ENCODE measurements at places on chromosomes 2 and 18. TPM values are rescaled to one million over a fixed set of nuclear protein-coding genes. Genes with fewer than 3 reads are reported as not detected.

The PROKR1 gene
- total RNA-seq: not detected

The LOXL3 gene
- total RNA-seq: 0.95 TPM

The OTOS gene
- not detected for total RNA-seq

The DNAH7 gene
- total RNA-seq: 0.05 TPM

- DNase-seq: no peak
Measured at GRCh38 chr2:29700560-29700959, 220.8 kb downstream of the ALK start.

- DNase-seq: no peak
Measured at GRCh38 chr2:69902213-69902922, 8.6 kb downstream of the SNRNP27 start.

DNA sequence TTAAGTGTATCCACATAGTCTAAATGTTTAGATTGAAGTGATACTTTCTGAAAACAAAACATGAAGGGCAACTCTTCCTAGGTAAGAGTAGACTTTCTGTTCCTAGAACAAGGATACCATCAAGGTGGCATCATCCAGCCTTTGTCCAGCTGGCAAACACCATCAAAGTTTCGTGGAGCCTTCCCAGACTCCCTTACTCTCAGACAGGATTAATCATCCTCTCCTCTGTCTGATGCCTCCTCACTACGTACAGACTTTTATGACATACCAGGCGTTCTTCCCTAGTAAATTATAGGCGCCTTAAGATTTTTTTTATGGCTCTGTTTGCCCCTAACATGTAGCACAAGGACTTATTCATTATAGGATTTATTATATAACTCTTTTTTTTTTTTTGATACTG, 29.4 kb upstream of the ASNSD1 start:
- no peak for DNase-seq

- DNase-seq: peak; percentile 49
Measured at GRCh38 chr2:46098621-46099062, 198.6 kb upstream of the EPAS1 start.

DNA sequence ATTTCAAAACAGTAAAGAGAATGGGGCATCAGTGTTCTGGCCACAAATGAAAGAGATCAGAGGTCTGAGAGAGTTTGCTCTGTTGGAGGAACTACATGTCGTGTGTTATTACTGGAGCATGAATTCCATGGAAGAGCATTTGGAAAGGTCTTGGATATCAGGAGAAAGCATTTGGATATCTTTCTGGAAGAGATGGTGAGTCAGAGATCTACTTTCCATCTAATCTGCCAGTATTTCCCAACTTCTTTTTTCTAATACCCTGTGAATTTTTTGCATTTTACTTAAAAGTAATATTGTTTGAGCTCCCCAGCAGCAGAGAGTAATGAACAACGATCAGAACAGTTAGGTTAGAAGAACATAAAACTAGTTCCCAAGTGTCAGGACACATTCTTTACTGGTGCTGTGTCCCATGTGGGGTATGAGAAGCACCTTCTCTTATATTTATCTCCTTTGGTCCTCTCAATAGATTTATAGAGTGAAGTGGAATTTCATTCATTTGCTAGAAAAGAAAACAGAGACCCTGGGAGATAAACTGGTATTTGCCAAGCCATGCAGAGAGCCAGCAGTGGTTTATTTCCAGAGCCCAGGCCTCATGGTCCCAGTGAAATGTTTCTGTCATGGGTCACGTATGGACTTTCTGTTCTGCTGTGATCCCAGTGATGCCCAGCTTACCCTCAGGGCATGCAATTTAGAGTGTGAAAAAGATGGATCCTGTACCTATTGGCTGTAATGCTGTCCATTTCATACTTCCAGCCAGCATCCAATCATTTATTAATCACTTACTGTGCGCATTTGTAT, 130.8 kb upstream of the NT5C1B start:
- peak; percentile 52 for DNase-seq

DNA sequence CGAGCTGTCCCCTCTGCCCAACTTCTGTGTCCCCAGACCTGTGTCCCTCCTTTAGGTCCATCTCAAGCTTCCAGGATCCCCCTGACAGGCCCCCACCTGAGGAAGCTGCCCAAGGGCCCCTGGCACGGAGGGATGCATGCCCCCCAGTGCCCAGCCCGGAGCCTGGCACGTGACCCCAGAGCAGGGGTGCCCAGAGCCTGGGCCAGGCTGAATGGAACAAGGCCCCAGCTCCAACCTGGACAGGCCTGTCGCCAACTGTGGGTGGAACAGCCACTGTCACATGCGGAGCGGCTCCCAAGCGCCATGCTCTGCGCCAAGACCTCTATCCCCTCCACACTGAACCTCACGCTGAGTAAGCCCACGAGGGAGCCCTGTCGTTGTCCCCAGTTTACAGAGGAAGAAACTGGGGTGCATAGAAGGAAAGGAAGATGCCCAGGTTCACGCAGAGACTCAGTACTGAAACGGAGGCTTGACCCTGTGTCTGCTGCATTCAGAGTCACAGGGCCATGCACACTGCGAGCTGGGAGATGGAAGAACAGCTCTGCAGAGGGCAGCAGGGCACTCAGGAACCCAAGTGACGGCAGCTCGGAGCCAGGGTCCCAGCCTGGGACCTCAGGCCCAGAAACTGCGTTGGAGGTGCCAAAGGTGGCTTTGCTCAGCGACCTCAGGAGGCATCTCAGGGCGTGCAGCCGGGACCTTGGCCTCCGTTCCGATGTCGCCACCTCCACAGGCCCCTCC, 5.5 kb upstream of the ECEL1 start:
- DNase-seq: no peak

DNA sequence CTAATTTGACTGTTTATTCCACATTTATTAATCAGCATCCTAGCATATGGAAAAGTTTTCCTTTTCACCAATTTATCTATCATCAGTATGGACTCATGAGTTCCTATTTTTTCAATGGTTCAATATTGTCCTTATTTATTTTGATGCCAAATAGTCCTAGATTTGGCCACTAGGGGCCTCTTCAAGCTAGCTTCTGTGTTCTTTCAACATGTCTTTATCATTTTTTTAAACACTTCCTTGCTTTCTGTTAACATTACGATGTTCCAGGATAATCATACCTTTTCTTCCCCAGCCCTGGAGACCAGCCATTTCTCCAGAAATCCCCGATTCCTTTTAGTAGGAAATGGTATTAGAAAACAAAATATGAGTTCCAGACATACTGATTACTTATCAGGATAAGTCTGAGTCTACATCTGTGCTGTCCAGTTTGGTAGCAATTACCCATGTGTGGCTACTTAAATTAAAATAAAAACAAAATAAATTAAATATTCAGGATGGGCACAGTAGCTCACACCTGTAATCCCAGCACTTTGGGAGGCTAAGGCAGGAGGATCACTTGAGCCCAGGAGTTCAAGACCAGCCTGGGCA, 70.6 kb downstream of the RPE start:
- peak; percentile 78 for DNase-seq

DNA sequence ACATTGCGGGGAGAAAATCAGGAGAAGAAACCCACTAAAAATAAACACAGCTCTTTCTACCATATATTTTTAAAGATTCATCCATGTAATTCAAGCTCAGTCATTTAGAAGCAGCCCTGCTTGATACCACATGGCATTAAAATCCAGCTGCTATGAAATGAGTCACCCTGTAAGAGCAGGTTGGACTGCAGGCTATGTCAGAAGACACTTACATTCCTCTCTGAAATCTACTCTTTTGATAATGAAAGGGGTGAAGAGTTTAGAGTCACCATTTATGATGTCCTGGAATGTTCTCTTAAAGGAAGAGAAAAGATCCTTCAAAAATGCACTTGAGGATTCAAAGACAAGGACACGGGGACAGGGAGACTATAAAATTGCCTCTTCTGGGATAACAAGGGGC, 100.6 kb upstream of the APCDD1 start:
- DNase-seq: peak; percentile 4

DNA sequence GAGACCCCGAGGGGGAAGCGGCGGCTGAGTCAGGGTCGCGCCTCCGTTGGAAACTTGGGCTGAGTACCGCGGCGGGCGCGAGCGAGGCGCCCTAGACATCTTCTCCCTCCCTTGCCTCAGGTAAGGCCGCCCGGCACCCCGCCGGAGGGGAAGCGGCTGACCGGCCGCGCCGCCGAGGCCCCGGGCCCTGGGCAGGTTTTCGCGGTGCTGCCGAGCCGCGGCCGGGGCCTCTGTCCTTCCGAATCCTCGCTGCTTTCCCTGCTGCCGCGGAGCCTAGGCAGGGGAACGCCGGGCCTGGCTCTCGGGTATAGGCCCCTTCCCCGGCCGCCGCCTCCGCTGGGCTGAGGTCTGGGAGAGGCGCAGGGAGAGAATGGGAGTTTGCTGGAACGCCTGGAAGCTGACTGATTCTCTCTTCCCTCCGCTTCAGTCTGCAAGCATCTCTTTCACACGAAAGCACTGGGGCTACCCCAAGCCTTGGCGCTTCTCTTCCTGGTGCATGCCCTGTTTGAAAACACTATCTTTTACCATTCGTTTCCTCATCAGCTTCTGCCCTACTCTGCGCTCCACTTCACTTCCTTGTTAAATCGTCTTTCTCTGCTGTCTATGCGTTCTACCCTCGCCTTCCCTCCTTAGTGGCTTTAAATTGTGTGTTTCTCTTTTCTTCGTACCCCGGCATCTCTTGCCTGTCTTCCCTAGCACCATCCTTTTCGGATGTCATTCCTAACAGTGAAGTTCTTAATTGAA, 652 bp downstream of the PPM1B start:
- peak; percentile 68 for DNase-seq

GRCh38 chr2:136134126-136134525, 16.2 kb upstream of the CXCR4 start:
- no peak for DNase-seq

DNA sequence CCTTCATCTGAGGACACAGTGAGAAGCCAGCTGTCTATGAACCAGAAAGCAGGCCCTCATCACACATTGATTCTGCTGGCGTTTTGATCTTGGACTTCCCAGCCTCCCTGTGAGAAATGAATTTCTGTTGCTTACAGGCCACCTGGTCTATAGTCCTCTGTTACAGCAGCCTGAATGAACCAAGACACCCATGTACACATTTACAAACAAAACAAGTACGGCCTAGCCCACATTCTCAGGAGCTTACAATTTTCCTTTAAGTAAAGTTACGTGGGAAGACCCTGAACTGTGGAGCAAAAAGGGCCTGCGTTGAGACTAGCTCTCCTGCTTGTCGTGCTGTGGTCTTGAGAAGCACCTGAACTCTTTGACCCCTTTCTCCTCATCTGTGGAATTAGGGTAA, 12.0 kb upstream of the SLC20A1 start:
- DNase-seq: no peak

- no peak for DNase-seq
Measured at GRCh38 chr18:77108001-77108692, 24.4 kb downstream of the MBP start.

DNA sequence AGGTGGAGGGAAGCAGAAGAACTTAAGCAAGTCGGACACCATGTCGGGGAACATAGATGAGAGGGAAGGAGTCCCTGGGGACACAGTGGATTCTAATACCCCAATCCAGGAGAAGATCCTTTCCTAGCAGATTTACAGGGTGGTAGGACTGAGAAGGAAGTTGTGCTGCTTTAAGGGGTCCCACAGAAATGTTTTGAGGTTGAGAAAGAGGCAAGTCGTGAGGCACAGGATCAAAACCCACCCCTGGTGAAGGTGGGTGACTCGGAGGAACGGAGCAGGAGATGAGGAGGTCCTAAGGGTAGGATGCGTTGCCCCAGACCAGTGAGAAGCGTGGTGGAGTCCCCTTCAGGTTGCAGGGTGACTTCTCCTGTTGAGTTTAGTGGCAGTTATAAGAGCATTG, 32.7 kb downstream of the DCDC2C start:
- no peak for DNase-seq

DNA sequence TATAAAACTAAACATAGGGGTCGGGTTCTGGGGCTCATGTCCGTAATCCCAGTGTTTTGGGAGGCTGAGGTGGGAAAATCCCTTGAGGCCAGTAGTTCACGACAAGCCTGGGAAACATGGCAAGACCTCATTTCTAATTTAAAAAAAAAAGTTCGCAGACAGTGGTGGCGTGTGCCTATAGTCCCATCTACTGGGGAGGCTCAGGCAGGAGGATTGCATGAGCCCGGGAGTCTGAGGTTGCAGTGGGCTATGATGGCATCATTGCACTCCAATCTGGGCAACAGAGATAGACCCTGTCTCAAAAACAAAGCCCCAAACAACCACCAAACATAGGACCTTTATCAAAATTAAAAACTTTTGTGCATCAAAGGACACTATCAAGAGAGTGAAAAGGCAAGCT, 9.8 kb upstream of the HAAO start:
- DNase-seq: no peak

- no peak for DNase-seq
Measured at GRCh38 chr2:121329786-121330185, 44.8 kb upstream of the TFCP2L1 start.

GRCh38 chr2:27747827-27748352, 23.6 kb upstream of the MRPL33 start:
- no peak for DNase-seq

DNA sequence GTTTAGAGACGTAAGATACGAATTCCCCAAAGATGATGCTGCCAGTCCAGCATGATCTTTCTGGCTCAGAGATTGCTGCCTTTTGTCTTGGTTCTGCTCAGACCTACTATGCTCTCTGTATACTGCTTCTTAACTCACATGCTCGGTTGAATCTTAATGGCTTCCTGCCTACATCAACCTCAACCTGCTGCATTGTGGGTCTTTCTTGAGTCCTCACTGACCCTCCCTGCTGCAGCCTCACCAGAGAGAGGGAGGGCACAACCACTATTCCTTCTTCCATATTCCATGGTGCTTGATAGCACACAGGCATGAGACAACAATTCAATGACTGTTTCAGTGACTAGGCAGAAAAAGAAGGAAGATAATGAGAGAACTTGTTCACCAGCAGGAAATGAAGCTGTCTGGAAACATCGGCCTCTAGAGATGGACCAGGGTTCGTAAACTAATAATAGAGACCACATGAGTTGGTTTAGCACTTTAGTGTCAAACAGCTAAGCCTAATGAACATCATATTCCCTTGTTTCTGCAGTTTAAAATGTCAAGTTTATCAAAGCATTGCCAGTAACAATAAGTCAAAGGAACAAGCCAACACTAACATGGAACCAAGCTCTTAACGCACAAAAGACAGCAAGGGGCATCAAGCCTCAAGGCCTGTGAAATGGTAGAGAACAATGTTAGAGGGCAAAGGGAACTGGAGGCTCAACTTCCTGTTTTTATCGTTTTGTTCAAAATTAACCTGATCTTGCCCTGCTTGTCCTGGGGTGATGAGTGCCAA, 333.9 kb downstream of the PDE11A start:
- no peak for DNase-seq

- no peak for DNase-seq
Measured at GRCh38 chr2:61959381-61960293, 54.2 kb downstream of the COMMD1 start.

GRCh38 chr2:11248-11941, 34.9 kb downstream of the FAM110C start:
- peak; percentile 5 for DNase-seq

- DNase-seq: peak; percentile 57
Measured at GRCh38 chr2:181104512-181105115, 124.2 kb downstream of the UBE2E3 start.

GRCh38 chr2:120520929-120521912, 175.3 kb downstream of the INHBB start:
- DNase-seq: peak; percentile 50
